ELF-1 (cell line): ENCODE measurements at places on chromosomes 5 and 9.

DNA sequence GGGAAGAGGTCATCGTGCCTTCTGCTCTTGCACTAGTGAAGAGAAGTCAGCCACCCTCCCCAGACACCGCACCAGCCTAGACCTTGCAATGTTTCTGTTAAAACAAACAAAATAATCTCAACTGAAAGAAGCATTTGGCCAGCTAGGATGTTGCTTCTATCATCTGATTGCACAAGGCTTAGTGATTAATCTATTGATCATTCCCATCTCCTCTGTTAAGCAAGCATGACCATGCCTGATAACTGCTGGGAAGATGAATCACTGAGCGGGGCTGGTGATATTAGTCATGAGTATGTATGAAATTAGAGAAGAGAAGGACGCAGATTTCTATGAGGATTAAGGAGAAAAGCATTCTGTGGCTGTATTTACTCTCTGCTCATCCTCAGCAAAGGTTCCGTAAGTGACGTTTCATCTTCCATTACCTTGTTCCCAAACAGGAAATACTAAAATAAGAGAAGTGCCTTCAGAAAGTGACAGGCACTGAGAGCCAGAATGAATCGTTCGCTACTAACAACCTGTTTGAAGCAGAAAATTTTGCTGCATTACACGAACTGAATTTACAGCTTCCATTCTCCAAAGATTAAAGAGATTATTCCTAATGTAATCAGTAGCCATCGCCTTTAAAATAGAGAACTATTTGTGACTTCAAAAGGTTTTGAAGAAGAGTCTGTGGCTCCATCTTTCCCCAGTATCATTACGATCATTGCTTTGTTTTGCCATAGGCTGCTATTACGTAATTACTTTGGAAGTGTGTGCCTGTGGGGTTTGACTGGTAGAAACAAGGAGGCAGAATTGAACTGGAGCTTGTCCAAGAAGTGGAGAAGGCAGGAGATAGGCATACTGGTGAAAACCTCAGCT lies 219.1 kb downstream of the MED10 start:
- no peak for DNase-seq

- no peak for DNase-seq
These were observed 34.4 kb downstream of the TTLL11 start for GRCh38 chr9:122058709-122059108.

DNA sequence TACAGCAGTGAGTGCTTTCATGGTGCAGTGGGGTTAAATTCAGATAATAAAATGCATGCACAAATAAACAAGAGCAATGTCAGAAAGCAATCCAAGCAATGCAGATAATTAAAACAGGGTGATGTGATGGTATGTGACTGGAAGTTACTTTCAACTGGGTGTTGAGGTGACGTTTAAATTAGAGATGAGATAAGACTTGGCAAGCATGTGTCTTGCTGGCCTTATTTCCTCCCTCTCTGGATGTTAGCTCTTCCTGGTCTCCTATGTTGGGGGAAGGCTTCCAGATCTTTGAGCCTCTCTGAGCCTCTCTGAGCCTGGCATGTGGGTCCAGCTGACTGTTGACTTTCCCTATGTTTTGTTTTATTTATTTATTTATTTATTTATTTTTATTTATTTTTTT lies 54.4 kb downstream of the DOCK2 start:
- DNase-seq, result no peak

DNA sequence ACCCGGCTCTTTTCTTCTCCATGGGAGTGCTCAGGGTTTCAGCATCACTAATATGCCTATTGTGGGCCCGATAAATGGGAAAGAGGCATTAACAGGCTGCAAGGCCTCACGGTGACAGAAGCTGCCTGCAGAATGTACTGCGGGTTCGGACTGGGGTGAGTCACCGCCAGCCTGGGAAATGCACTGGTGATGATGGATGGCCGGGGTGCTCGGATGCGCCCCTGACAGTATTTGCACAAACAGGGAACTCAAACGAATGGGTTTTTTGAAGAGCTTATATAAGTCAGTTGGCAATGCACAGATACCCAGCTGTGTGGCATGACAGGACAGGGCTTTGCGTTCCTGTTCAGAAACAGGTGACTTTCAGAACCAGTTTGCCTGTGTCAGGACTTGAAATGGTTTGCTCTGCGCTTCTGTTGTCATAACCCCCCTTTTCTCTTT lies 42.0 kb upstream of the PITX1 start:
- no peak for DNase-seq

DNA sequence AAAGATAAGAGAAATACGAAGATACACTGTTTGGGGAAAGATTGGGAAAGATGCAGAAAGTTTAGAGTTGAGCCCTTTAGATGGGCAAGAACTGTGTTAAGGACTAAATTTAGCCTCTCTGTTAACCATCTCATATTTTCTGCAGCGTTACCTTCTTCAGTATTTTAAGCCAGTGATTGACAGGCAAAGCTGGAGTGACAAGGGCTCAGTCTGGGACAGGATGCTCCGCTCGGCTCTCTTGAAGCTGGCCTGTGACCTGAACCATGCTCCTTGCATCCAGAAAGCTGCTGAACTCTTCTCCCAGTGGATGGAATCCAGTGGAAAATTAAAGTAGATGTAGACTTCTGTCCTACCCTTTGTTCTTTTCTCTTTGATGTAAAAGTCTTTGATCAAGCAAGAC lies 26.4 kb upstream of the LNPEP start:
- DNase-seq, result no peak

DNA sequence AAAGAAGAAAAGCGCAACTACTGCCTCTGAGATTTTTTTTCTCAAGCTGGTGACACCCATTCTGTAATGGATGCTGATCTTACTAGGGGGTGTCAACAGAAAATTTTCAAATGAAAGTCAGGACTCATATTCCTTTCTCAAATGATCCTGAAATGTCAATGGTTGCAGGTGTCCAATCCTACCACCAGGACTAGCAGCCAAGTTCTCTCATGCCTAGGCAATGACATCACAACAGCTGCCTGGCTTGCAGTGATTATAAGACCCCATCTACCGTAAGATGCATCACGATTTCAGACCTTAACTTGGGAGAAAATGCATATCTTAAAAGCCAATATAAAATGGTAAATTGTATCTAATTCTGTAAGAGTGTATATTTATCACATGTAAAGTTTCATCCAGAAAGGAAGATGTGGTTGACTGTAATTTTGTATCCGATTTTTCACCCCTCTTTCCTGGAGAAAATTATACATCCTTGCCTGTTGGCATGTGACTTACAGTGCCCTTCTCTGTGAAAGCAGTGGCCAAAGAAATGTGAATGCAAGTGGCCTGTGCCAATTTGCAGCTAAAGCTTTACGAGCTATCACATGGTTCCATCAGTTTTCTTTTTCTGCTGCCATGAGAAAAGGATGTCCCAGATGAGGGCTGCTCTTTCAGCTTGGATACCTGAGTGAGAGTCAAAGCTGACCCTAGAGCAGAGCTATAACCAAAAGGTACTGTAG lies 104.4 kb downstream of the DENND1A start:
- no peak for DNase-seq

- no peak for DNase-seq
These were observed 67.9 kb upstream of the ADAMTS2 start for GRCh38 chr5:179413086-179413690.

DNA sequence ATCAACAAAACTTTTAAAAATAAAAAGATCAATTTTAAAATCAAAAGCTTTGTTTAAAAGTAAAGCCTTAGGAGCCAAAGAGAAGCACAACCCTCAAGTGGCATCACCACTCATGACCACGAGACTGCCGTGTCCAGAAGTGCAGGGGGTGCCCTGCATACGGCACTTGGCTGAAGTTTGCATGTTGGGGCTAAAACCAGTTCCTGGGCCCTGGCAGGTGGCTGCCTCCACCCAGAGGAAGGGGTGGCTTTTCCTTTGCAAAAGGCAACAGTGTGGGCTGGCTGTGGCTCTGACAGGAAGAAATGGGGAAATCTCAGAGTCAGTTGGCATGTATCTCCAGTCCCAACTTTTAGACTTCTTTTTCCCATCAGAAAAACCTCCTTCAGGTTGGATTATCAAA lies 15.3 kb downstream of the TRMO start:
- no peak for DNase-seq

GRCh38 chr5:146213210-146213826 lies 9.9 kb downstream of the RBM27 start:
- DNase-seq, result no peak

GRCh38 chr9:134188386-134189144 lies 24.2 kb upstream of the RNU6ATAC start:
- no peak for DNase-seq

DNA sequence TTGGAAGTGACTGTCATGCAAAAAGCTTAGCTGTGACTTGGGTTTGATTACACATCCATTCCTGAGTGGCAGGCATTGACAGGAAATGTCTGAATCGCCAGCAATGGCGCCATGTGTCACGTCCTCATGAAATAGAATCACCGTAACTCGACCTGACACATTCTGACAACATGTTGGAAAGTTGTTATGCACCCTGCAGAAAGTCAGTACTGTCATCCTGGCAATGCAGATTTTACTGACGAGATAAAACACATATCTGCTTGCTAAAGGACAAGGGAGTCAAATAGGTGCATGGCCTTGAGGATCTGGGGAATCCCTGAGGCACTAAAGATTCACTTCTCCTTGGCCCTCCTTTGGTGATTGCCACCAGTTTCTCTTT lies 344.2 kb downstream of the SPATA31D1 start:
- no peak for DNase-seq

DNA sequence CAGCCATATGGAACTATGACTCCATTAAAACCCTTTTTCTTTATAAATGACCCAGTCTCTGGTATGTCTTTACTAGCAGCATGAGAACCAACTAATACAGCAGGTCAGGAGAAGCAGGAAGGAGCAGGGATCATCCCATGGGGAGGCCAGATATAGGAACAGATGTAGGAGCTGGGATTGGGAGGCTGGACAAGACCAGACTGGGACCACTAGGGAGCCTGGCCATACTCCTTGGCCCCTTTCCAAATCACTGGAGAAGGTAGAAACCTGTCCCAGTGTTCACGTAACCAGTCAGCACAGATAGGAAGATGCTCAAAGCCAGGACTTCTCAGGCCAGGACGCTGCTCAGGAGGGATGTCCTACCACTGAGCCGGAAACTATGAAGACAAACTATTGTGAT lies 95.5 kb downstream of the LMX1B start:
- DNase-seq, result no peak

DNA sequence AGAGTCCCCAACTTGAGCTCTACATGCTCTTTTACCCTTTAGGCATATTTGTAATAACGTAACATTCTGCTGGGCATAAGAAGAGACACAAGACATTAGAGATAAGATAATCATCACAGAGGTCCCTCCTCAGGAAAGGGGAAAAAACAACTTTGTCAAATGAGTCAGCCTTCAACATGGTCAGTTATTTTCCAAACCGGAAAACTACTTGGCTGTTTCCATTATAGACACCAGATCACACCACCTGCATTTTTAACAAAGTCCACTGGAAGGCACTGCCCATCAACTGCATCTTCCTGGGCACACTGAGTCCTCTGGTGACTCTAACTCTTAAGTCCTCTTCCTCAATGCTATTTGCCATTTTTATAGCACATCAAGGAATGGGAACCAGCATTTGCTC lies 221.8 kb downstream of the FAM114A2 start:
- no peak for DNase-seq

- DNase-seq, result peak; percentile 68
These were observed 53.2 kb downstream of the TRIP13 start for GRCh38 chr5:945691-946551.

GRCh38 chr9:33227008-33227398 lies 13.0 kb upstream of the SPINK4 start:
- no peak for DNase-seq

DNA sequence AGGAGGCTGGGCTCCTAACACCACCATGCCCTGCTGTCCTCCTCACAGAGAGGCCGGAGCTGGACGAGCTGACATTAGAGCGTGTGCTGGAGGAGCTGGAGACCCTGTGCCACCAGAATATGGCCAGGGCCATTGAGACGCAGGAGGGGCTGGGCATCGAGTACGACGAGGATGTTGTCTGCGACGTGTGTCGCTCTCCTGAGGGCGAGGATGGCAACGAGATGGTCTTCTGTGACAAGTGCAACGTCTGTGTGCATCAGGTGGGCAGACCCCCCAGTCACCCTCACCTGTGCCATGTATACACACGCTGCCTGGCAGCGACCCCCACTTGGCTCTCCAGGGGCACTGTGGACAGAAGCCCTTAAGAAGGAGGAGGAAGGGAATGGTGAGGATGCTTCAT lies 35.2 kb downstream of the JADE2 start:
- no peak for DNase-seq

DNA sequence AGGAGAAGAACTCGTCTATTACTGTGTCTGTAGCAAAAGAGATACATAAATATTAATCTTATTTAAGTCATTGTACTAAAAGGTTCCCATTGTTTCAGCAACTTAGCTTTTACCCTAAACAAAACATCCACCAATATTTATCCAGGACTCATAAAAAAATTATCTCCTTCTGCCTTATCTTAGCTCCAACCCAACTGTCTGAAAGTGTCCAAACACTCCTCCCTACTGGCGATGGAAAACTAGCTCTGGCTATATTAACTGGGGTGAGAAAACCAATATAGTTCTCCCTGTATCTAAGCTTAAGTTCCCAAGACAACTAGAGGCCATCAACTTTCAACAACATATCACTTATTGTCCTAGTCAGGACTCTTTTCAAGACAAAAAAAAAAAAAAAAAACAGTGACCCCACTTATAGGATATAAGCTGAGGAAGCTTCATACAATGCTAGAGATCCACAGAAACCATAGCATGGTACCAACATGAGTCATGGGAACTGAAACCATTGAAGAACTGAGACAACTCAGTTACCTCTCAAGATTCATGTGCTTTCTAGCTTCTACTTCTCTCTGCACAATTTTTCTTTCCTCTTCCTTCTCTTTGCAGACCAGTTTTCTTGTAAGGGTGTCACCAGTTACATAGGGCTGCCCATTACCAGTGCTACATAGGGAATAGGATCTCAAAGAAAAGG lies 150.7 kb upstream of the RASA1 start:
- DNase-seq, result no peak
